ENCODE measurements at places on chromosomes 2 and 18. TPM values are rescaled to one million over a fixed set of nuclear protein-coding genes. Genes with fewer than 3 reads are reported as not detected.

- 0 out of 2 replicates have a peak, but pooled peaks cover 2% of the 10 kb centered on the region for H3K27me3 ChIP-seq
- no peak for DNase-seq
- H3K4me1 ChIP-seq = no peaks in the 10 kb centered on the region
- no peak overlapping the region for H3K4me3 ChIP-seq
- H3K27ac ChIP-seq = no peak overlapping the region
- no peaks in the 10 kb centered on the region for H3K36me3 ChIP-seq
These were observed 656.9 kb downstream of the EPHA4 start for GRCh38 chr2:220915092-220915623.

DNA sequence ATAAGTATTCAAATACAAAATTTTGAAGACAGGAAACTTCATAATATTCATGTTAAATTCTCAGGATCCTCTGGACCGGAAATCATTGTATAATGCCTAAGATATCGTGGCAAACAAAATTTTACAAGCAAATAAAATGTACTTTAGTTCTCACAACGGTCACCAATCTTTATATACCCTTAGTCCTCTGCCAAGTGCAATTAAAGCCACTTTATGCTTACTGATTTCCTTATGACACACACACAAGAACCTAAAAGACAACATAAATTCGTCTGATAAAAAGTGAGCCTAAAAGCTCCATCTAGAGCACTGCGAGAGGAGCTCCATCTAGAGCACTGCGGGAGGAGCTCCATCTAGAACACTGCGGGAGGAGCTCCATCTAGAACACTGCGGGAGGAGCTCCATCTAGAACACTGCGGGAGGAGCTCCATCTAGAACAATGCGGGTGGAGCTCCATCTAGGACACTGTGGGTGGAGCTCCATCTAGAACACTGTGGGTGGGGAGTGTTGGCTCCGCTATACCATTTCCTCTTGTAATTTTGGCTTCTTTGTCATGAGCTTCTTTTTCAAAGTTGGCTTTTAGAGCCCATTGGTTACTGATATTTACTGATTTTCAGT lies 15.9 kb downstream of the ATP8B1 start:
- H3K36me3 ChIP-seq = no peaks in the 10 kb centered on the region
- no peaks in the 10 kb centered on the region for H3K27me3 ChIP-seq
- H3K4me1 ChIP-seq = peaks cover 22% of the 10 kb centered on the region

The TMEM200C gene
- total RNA-seq = 1.7 TPM

DNA sequence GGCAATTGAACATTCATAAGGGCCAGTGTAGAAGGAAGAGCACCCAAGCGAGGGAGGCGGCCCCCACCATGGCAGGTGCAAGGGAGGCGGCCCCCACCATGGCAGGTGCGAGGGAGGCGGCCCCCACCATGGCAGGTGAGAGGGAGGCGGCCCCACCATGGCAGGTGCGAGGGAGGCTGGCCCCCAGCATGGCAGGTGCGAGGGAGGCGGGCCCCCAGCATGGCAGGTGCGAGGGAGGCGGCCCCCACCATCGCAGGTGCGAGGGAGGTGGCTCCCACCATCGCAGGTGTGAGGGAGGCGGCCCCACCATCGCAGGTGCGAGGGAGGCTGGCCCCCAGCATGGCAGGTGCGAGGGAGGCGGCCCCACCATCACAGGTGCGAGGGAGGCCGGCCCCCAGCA lies 24.7 kb upstream of the GPC1 start:
- no peaks in the 10 kb centered on the region for H3K36me3 ChIP-seq
- H3K4me3 ChIP-seq = no peak overlapping the region
- no peak overlapping the region for H3K27ac ChIP-seq
- H3K4me1 ChIP-seq = no peaks in the 10 kb centered on the region

DNA sequence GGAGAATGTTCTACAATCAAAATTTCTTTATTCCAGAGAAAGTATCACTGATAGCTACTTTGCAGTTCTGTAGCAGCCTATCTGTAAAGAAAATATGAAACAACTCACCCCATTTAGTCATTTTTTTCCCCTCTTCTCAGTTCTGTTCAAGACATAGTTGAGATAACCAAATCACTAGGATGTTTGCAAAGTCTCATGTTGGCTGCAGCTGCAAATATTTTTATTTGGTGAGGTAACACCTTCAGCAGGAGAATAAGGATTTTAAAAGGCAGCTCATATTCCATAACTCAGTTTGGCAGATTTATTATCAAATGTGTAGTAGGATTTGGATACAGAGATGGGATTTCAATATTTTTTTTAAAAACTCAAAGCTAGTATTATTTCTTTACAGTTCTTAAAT lies 41.0 kb downstream of the HNRNPLL start:
- H3K4me1 ChIP-seq = no peaks in the 10 kb centered on the region
- no peaks in the 10 kb centered on the region for H3K27me3 ChIP-seq
- DNase-seq = no peak
- H3K36me3 ChIP-seq = peaks cover 19% of the 10 kb centered on the region
